Activated CD4-positive, alpha-beta memory T cell treated with anti-CD3 and anti-CD28 coated beads, Interleukin-2, amount 10 ng/mL, durations not matched to agents 7 days and 5 days (primary cell): ENCODE measurements at places on chromosomes 4 and X. TPM values are rescaled to one million over a fixed set of nuclear protein-coding genes. Genes with fewer than 3 reads are reported as not detected.

- no peak overlapping the region for H3K4me3 ChIP-seq
- no peaks in the 10 kb centered on the region for H3K27me3 ChIP-seq
- H3K36me3 ChIP-seq: no peaks in the 10 kb centered on the region
- no peak overlapping the region for H3K27ac ChIP-seq
- peaks cover 8% of the 10 kb centered on the region for H3K4me1 ChIP-seq
Measured at GRCh38 chrX:39251995-39252394, 450.7 kb downstream of the MID1IP1 start.

DNA sequence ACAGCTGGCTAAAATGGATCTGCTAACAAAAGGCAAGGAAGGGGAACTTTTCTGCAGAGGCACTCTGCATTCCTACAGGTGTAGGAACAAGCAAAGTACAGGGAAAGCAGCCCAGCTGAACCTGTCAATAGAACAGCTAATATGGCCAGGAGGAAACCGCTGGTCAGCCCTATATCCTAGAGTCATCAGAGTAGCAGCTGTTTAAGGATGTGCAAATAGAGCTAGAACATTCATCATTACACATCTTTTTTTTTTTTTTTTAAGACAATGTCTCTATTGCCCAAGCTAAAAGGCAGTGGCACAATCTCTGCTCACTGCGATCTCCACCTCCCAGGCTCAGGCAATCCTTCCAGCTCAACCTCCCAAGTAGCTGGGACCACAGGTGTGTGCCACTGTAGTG is 163.0 kb downstream of the BTC start:
- DNase-seq: no peak
- peaks cover 6% of the 10 kb centered on the region for H3K4me1 ChIP-seq
- peaks cover 4% of the 10 kb centered on the region for H3K27me3 ChIP-seq
- H3K36me3 ChIP-seq: no peaks in the 10 kb centered on the region

DNA sequence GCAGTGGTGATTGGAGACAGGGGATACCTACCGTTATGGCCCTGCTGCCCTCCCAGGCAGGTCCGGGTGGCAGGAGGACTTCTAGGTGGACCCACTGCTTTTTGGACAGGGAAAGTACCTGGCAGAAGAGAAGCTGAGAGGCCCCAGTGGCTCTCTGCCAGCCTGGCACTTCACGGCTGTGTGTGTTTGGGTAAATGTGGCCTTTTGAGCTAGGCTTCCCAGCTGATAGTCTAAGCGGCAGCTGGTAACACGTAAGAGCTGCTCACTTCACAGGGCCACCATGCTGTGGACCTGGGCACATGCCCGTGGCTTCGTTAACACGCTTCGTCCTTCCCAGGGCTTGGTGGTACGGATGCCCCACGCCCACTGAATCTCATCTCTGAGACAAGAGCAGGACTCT is 92.0 kb upstream of the CLCN4 start:
- H3K36me3 ChIP-seq: peaks cover 7% of the 10 kb centered on the region
- no peaks in the 10 kb centered on the region for H3K4me1 ChIP-seq
- H3K27ac ChIP-seq: no peak overlapping the region
- DNase-seq: no peak

GRCh38 chrX:776529-777230 is 146.1 kb downstream of the SHOX start:
- no peak overlapping the region for H3K4me3 ChIP-seq
- H3K36me3 ChIP-seq: no peaks in the 10 kb centered on the region
- no peaks in the 10 kb centered on the region for H3K27me3 ChIP-seq
- no peak for DNase-seq
- H3K4me1 ChIP-seq: no peaks in the 10 kb centered on the region

DNA sequence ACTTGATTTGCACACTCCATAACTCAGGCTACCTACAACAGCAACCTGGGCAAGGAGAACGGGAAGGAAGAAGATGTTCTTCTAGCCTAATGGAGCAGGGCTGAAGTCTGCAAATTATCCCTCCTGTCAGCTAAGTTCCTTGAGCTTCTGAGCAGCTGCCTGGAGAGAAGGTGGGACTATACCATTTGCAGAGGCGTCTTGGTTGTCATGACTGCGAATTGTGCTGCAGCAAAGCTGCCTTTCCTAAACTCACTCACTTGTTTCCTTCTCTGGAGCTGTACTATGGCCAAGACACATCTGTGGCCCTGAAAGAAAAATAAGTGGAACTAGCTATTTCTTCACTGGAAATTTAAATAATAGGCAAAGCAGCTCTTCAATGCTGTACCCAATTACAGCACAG is 682.4 kb upstream of the GRIA3 start:
- no peaks in the 10 kb centered on the region for H3K27me3 ChIP-seq
- no peaks in the 10 kb centered on the region for H3K4me1 ChIP-seq
- no peaks in the 10 kb centered on the region for H3K36me3 ChIP-seq

DNA sequence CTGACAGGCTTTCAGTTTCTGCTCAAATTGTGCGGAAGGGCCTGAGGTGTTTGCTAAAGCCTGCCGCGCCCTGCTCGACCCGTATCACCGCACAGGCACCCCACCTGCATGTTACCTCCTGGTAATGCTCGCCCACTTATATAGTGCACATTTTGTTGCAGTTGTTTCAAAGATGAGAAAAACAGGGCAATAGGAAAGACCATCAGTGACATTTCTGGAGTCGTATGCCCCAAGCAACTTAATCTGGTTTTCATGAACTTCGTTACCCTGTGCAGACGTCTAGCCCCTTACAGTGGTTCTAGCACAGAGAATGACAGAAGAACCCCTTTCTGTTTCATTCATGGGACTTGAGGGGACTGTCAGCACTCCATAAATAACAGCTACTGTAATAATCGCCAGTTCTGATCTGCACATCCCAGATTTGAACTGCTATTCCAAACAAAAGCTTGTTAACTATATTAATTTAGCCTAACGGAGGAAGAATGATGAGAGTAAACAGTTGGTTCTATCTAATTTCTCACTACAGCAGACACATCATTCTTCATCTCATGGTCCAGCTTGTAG is 940 bp upstream of the DCTD start:
- H3K36me3 ChIP-seq: peaks cover 18% of the 10 kb centered on the region
- peak overlapping the region; percentile 91 for H3K27ac ChIP-seq
- peaks cover 6% of the 10 kb centered on the region for H3K27me3 ChIP-seq
- H3K4me1 ChIP-seq: peaks cover 45% of the 10 kb centered on the region
- peak overlapping the region; percentile 67 for H3K4me3 ChIP-seq

GRCh38 chrX:109967156-109967555 is 35.8 kb upstream of the TMEM164 start:
- no peaks in the 10 kb centered on the region for H3K27me3 ChIP-seq
- no peak for DNase-seq
- H3K27ac ChIP-seq: no peak overlapping the region
- H3K4me3 ChIP-seq: no peak overlapping the region

DNA sequence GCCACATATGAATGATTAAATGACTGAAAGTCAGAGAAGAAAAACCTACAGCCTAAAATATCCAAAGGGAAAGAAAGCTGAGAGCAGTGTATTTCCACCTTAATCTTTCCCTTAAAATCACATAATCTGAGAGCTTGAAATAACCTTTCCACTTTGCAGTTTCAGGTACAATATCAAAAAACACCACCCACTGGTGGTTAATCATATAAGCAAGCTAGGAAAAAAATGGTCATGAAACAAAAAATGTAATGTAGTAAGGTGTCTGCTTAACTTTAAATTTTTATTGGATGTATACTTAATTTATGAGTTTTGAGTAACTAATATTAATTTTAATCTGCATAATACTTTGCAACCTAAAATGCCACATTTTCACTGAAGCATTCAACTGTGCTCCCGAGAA is 3.2 kb downstream of the PRDM5 start:
- peaks cover 9% of the 10 kb centered on the region for H3K4me1 ChIP-seq
- no peak overlapping the region for H3K27ac ChIP-seq
- peaks cover 51% of the 10 kb centered on the region for H3K27me3 ChIP-seq
- H3K4me3 ChIP-seq: no peak overlapping the region
- no peak for DNase-seq
- peaks cover 5% of the 10 kb centered on the region for H3K36me3 ChIP-seq

- no peak for DNase-seq
- H3K27me3 ChIP-seq: peaks cover 2% of the 10 kb centered on the region
- no peaks in the 10 kb centered on the region for H3K36me3 ChIP-seq
- H3K4me3 ChIP-seq: no peak overlapping the region
Measured at GRCh38 chrX:110491846-110492620, 133.4 kb downstream of the RTL9 start.

GRCh38 chr4:125283707-125284279 is 31.0 kb upstream of the FAT4 start:
- H3K4me3 ChIP-seq: no peak overlapping the region
- H3K36me3 ChIP-seq: no peaks in the 10 kb centered on the region
- no peaks in the 10 kb centered on the region for H3K4me1 ChIP-seq
- no peak overlapping the region for H3K27ac ChIP-seq
- no peaks in the 10 kb centered on the region for H3K27me3 ChIP-seq

DNA sequence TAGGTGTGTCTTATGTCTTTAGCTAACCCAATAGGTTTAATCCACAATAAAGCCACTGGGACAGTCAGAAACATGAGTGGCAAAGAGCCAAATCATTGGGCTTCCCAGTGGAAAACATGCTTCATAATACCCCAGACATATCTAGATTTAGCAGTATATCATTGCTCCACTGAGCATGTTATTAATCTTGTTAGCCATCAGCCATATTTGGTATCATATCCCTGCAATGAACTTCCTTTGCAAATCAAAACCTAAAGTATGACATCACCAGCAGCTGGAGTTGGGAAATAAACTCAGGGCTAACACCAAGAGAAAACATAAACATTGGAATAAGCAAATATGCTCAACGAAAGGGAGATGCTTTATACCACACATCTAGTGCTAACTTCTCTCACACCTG is 280.8 kb upstream of the NOCT start:
- H3K27ac ChIP-seq: no peak overlapping the region
- no peak for DNase-seq
- no peaks in the 10 kb centered on the region for H3K27me3 ChIP-seq
- no peaks in the 10 kb centered on the region for H3K4me1 ChIP-seq

- H3K36me3 ChIP-seq: no peaks in the 10 kb centered on the region
- no peak for DNase-seq
- no peaks in the 10 kb centered on the region for H3K4me1 ChIP-seq
- H3K4me3 ChIP-seq: no peak within 1 kb of the TSS
Measured at GRCh38 chrX:116436358-116436816, at the start of gene SLC6A14. SLC6A14 (plus strand) TSS chrX:116436606; CDS start chrX:116436710, 104 bp downstream.

DNA sequence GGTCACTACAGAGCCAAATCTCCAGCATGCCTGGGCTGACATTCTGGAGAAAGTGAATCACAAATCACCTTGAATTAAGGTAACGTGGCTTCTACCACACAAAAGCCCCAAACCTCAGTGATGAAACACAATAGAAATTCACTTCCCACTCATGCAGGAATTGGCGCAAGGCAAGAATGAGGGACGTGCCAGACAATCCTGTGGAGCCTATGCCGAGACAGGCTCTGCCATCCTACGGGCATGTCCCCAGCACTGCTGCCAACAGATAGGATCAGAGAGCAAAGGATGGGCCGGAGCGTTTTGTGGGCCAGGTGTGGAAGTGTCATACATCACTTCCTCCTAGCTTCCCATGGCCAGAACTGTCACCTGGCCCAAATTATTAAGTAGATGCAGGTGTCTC is 118.0 kb downstream of the IRF2 start:
- peaks cover 14% of the 10 kb centered on the region for H3K4me1 ChIP-seq
- H3K36me3 ChIP-seq: no peaks in the 10 kb centered on the region
- no peaks in the 10 kb centered on the region for H3K27me3 ChIP-seq

- no peak overlapping the region for H3K4me3 ChIP-seq
- DNase-seq: no peak
- H3K4me1 ChIP-seq: peaks cover 24% of the 10 kb centered on the region
- no peak overlapping the region for H3K27ac ChIP-seq
- H3K36me3 ChIP-seq: no peaks in the 10 kb centered on the region
- H3K27me3 ChIP-seq: no peaks in the 10 kb centered on the region
Measured at GRCh38 chr4:78767350-78767749, 8.8 kb upstream of the BMP2K start.

GRCh38 chrX:68203211-68203610 is 230.1 kb downstream of the OPHN1 start:
- H3K4me1 ChIP-seq: no peaks in the 10 kb centered on the region
- no peaks in the 10 kb centered on the region for H3K36me3 ChIP-seq
- H3K27me3 ChIP-seq: no peaks in the 10 kb centered on the region
- DNase-seq: no peak

- peaks cover 2% of the 10 kb centered on the region for H3K4me1 ChIP-seq
- peak; percentile 61 for DNase-seq
- H3K36me3 ChIP-seq: no peaks in the 10 kb centered on the region
- H3K4me3 ChIP-seq: peak overlapping the region; percentile 66
- no peak overlapping the region for H3K27ac ChIP-seq
Measured at GRCh38 chrX:40266490-40267333, 169.0 kb upstream of the BCOR start.

DNA sequence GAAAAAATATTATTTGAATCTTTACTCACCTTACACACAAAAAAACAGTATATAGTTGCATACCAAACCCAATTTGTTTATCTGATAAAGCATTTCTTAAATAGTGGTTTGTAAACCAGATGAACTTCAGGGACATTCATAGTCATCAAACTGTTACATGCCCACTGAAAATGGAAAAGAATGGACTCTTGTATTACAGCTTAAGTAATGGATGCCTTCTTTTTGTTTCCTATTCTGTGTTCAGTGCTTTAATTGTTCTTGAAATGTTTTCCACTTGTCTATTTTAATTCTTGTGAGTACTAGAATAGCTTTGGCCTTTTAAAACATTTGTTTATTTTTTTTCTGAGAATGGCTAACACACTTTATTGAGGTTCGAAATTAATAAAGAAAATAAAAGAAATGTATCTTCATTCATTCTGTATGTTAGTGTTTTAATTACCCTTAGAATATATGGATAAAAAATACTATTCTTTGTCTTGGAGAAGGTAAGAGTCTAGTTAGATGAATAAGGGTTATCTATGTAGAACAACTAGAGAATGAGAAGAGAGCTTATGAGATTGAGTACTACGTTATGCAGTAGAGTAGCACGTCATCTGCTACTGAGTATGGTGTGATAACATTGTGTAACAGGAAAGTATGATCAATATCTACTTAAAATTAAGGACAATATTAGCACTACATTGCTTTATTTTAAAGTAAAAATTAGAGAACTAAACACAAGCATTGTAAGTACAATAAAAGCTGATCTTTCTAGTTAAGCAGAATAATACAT is 9.9 kb downstream of the CPEB2 start:
- peaks cover 53% of the 10 kb centered on the region for H3K36me3 ChIP-seq
- no peak overlapping the region for H3K4me3 ChIP-seq
- DNase-seq: no peak
- no peaks in the 10 kb centered on the region for H3K27me3 ChIP-seq

DNA sequence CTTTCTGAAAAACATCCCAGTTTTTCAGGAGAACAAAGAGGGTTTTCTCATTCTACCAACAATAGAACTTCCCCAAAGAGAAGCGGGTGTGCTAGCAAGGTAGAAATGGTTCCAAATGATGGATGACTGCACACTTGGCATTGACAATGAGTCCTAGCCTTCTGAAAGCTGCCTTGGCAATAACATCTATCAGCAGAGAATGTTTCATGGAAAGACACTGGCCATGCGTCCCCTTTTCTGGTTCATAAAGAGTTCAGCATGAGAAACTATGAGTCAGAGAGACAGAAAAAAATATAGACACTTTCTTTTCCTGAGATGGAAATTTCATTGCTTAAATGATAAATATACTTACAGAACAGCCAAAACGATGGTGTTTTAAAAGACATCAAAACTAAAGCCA is 236.9 kb upstream of the PRKX start:
- H3K27ac ChIP-seq: no peak overlapping the region
- no peaks in the 10 kb centered on the region for H3K4me1 ChIP-seq
- DNase-seq: no peak
- no peaks in the 10 kb centered on the region for H3K27me3 ChIP-seq

GRCh38 chrX:12360383-12360782 is 222.1 kb downstream of the FRMPD4 start:
- H3K27ac ChIP-seq: no peak overlapping the region
- H3K4me3 ChIP-seq: no peak overlapping the region
- H3K36me3 ChIP-seq: no peaks in the 10 kb centered on the region
- no peaks in the 10 kb centered on the region for H3K4me1 ChIP-seq

The ADGRG2 gene
- not detected for total RNA-seq

The MFAP3L gene
- 0.25 TPM for total RNA-seq

The ETDA gene
- total RNA-seq: not detected

The TTC29 gene
- not detected for total RNA-seq
